D721Med (cell line): ENCODE measurements at places on chromosomes 16 and 17.

DNA sequence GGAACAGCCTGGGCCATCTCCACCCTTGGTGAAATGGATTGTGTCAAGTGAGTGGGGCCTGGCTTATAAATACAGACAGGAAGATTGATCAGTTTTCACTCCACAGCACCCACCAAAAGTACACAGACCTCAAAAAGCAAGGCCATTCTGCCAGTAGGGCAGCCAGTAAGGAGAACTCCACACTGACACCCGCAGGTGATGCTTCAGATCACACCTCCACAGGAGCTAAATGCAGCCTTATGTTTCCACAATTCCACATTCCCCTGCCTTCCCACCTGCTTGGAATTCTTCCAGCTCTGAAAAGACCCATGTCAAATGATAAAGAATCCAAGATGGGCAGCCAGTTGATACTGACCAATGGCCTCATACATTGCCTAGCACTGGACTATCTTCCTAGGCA, 191.1 kb downstream of the ZFHX3 start:
- no peak for DNase-seq

GRCh38 chr16:88784074-88784855, 755 bp downstream of the PIEZO1 start:
- no peak for DNase-seq

DNA sequence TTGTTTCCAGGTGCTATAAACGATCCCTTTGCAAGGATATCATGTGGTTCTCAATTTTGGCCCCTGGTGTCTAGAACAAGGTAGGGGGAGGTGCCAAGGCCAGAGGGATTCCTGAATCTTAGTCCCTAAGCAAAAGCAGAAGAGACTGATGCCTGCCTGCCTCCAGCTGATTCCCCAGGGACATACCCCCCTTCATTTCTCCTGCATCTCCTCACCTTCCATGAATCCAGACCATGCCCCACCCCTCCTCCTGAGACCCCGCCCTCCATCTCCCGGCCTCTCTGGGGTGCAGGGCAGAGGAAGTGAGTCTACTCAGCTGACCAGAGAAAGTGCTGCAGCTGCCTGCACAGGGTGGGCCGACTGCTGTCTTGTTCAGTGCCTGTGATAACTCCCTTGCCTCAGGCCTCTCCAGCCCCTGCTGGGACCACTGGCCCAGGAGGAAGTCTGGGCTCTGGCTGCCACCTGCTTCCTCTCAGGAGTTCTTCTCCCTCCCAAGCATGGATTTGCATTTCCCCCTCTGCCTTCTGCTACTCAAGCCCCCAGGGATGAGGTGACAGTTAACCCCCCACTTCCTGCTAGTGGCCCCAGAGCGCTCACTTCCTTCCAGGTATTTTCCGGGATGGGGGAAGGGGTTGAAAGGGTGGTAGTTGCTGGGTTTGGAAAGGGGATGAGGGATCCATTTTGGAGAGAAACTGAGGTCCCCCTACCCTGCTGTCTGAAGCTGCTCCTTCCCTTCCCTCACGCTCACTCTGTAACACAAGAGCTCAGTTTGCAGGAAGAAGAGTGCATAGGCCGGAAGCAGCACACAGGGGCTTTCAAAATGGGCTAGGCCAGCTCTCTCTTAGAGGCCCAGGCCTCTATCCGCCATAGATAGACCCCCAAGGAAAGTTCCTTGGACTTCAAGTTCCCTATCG, 10.5 kb upstream of the TSPOAP1 start:
- no peak for DNase-seq

DNA sequence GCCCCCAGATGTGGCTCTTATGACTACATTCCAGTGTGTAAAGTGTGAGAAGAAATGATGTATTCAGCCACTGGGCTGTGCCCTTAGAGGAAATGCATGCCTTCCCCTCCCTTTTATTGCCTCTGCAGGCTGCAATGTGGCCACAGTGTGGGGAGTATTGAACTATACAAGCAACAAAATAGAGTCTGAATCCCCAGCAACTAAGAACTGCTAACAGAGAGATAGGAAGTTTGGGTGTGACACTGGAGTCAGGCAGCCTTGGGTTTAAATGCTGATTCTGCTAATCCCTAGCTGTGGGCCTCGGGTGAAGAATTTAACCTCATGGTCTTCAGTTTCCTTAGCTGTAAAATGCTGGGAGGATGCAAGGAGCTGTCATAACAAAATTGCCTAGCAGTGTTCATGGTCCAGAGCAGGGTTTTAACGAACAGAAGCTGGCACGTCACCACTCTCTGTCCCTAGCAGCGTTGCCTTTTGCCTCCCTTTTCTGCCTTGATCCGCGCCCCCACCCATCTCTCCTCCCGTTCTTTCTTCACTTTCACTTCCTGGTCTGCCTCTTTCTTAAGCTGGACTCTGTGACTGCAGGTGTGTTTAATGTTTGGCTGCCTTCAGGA, 50.3 kb downstream of the KPNA2 start:
- DNase-seq, result no peak

GRCh38 chr16:51408357-51408756, 257.3 kb upstream of the SALL1 start:
- DNase-seq, result no peak

DNA sequence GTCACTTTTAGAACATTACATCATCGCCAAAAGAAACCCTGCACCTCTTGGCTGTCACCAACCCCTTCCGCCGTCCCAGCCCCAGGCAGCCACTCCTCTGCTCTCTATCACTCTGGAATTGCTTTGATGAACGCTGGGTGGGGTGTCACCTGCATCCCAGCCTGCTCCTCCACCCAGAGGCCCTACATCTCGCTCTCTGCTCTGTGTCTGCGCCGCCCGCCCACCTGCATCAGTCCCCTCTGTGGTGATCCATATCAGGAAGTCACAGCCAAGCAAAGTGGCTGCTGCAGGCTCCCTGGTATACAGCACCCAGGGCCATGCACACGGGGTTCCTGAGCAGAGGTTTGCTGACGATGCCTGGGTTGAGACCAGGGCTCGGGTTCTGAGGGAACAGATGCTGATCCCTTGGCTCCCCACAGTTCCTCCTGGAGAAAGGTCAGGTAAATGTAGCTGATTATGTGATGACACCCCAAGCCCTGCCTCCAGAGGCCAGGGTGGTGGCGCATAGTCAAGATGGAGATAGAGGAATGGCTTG, 30.8 kb downstream of the MPRIP start:
- no peak for DNase-seq
